ENCODE measurements at places on chromosomes 2 and 18.

- peak; percentile 19 for DNase-seq
These were observed 75.2 kb downstream of the SOWAHC start for GRCh38 chr2:109689182-109689930.

DNA sequence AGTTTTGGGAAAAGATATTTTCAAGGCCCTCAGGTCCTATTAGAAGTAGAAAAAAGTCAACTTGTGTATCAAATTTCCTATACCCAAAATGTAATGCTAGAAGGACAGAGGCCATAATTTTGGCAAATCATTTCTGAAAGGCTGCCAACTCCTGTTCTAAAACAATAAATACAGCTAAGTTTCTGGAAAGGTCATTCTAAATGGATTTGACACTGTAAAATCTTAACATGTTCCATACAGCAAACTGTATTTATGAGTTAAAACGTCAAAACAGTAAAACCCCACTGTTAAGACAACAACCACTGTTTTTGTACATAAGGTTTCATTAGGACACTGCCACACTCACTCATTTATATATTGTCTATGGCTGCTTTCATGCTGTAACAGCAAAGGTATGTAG is 9.7 kb downstream of the FAM98A start:
- DNase-seq: no peak

DNA sequence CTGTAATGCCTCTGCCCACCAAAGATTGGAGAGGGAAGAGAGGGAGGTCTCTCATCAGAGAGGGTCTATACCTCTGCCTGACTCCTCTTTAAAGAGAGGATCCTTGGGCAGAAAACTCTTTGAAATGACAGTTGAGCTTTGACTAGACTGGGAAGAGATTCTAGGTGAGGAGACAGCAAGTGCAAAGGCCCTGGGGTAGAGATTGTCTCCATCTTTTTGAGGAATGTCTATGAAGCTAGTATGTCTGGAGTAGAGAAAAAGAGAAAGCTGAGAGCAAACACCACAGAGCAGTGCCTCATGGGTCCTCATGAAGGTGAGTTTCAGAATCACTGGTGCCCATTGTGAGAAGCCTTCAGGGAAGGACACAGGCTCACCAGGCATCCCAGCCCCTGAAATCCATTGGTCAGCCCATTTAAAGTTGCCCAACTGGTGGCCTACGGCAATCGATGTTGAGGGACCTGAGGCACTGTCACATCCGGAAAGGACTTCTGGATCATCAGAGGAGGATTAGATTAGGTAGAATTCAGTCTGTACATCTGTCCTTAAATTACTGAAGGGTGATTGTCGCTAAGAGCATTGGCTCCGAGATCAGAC is 31.5 kb downstream of the LBH start:
- DNase-seq: no peak

DNA sequence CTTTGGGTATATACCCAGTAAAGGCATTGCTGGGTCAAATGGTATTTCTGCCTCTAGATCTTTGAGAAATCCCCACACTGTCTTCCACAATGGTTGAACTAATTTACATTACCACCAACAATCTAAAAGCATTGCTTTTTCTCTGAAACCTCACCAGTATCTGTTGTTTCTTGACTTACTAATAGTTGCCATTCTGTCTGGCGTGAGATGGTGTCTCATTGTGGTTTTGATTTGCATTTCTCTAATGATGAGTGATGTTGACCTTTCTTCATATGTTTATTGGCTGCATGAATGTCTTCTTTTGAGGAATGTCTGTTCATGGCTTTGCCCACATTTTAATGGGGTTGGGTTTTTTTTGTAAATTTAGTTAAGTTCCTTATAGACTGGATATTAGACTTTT is 382.6 kb upstream of the ZNF804A start:
- DNase-seq: no peak

- no peak for DNase-seq
These were observed 207.1 kb downstream of the ZNF521 start for GRCh38 chr18:25144820-25145219.

All from ecto neural progenitor cell (in vitro differentiated cells).